ENCODE measurements at places on chromosomes 5 and 9.
A peak's percentile ranks its signal among the peaks of the same experiment; 100 is the strongest.

DNA sequence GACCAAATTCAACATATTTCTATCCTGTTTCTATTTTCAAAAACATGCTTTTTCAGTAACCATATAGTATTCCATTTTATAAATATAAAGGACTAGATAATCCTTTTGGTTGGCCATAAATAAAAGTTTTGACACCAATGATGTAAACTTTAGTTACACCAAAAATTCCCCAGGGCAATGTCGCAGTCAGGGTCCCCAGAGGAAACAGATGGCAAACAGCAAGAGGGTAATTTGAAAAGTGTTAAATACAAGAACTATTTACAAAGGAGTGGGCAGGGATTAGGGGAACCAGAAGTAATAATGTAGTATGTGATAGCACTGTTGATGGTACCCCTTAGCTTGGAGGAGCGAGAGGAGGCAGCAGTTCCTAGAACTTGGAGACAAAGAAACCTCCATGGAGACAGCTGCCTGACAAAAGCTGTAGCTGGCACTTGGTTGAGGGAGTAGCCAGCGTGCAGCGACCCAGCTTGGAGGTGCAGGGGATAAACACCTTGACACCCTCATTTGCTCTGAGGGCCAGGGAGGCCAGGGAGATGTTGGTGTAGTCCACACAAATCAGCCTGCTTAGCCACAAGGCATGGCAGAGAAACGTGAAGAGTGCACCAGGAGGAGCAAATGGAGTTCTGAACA, 18.3 kb upstream of the MSANTD3 start:
- no peak for DNase-seq

DNA sequence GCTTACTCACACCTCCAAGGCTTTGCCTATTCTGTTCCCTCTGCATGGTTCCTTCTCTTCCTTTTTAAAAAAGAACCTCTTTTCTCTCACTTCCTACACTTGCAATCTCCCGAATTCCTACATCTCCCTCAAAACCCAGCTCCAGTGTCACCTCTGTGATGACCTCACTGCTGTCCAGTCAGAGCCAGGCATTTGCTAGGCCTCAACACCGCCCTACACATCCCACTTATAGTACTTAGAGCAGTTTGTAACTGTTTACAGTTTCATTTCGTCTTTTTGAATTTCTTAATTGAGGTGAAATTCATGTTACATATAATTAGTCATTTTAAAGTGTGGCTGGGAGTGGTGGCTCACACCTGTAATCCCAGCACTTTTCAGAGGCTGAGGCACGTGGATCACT, 30.8 kb downstream of the CD14 start:
- DNase-seq = no peak

DNA sequence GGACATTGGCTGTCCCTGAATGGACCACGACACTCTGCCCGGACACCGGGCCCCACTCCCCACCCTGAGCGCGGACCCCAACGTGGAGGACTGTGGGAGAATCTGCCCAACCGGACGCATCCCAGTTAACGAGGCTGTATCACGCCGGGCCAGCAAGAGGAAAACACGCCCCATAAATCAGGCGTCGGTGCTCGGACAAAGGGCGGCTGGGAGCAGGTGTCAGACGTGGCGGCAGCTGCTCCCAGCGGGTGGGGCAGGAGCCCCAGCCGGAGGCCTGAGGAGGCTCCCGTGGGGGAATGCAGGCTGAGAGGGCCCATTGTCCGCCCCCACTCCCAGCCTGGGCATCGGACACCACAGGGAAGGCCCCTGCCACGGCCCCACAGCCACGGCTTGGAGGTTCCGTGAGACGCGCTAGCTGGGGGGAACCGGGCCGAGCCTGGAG, 19.2 kb downstream of the NOTCH1 start:
- no peak for DNase-seq

DNA sequence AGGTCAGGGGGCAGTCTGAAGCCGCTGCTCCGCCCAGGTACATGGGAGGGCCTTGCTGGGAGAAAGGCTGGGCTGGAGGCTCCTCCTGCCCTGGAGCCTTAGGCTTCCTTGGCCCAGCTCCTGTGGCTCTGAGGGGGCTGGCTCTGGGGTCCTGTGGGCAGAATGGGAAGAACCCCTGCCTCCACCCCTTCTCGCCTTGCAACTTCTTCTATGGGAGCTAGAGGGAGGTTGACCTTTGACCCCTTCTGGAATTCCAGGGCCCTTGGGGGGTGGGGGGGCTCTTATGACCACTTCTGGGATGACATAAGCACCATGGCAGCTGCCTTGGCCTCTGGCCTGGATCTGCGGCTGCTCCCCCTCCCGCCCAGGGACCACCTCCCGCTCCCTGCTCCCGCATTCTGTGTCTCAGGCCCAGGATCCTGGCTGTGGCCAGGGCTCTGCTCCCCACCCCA, 32.2 kb downstream of the IER5L start:
- no peak for DNase-seq

- no peak for DNase-seq
These were observed 109.1 kb downstream of the DOCK2 start for GRCh38 chr5:169746147-169746694.

DNA sequence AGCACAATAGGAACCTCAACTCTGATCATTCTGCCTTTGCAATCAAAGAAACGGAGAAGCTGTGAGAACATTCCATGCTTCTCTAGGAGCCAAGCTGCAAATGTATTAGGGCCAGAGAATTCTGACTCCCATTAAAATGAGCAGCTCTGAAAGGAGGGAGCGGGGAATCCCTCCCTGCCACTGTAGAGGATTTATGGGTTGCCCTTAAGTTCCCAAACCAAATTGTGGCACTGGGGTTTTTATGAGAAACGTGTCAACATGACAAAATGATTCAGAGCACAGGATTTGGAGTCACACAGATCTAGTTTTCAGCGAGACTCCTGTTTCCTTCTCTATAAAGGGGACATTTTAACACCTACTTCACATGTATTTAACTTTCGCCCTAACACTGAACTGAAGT, 1.8 kb downstream of the IL6ST start:
- no peak for DNase-seq

DNA sequence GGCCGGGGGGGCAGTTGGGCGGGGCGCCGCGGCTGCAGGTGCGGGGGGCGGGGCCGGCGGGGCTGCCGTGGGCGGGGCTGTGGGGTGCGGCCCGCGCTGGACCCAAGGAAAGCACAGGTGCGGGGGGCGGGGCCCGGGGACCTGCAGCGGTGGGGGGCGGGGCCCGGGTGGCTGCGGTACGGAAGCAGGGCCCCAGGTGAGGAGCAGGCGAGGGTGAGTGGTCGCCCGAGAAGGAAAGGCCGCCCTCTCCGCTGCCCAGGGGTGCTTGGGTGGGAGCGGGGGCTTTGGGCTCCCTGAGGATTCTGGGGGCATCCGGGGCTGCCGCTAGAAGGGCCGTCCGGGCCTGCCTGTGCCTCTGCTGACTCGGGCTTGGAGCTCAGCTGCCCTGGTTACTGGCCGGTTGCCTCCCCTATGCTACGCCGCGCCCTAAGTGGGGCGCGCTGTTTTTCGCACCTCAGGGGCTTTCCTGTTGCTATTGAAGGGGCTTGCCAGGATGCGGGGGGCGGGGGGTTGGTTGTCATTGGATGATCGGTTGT, 767 bp downstream of the RALGPS1 start:
- peak; percentile 7 for DNase-seq

- DNase-seq = no peak
These were observed 24.5 kb downstream of the TICAM2 start for GRCh38 chr5:115577741-115578140.

GRCh38 chr5:95948631-95949030, 13.0 kb downstream of the ELL2 start:
- DNase-seq = no peak

GRCh38 chr9:111866976-111867375, 29.6 kb upstream of the UGCG start:
- no peak for DNase-seq

DNA sequence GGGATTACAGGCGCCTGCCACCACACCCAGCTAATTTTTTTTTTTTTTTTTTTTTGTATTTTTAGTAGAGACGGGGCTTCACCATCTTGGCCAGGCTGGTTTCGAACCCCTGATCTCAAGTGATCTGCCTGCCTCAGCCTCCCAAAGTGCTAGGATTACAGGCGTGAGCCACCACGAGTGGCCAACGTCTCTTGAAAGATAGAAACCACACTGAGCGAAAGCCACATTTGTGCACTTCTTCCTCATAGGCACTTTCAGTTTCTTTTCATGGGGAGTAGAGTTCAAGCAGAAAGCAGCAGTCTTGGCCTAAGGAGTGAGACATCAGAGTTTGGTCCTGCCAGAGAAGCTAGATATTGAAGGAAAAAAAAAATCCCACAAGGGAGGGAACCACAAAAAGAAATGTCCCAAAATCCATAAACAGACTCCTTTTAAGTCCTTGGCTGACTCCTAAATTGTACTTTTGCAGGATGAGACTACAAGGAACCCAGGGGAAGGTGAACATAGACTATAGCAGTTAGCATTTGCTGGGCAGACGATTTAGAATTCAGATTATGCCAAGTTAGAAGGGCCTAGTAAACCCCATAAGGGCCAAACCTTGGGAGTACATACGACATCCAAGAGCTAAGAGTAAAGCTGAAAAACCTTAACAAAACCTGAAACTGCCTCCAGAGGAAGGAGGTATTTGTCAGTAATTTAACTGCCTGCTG, 43.9 kb upstream of the GLIPR2 start:
- DNase-seq = no peak

DNA sequence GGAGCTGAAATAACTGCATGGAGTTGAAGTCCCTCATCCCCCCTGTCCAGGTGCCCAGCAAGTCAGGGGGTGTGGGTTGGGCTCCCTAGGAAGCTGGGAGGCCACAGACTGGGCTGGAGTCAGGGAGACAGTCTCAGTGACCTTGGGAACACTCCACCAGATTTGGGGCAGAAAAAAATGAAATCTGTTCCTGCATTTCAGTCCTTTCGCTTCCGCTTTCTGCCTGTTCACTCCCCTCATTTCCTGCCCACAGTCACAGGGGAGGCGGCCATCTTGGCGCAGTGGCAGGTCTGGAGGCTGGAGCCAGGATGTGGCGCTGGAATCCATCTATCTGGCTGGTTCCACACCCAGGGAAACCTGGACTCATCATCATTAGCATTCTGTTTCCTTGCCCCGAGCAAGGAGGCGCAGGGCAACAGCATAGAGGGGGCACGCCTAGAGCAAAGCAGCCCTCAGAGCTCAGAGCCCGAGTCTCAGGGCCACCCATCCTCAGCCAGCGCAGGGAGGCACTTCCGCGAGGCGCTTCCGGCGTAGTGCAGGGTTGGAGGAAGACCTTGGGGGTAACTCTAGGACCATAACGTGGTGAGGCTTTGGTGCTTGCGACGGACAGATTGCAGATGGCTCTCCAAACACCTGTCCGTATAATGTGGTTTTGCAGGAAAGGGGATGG, 86.2 kb upstream of the HSPA9 start:
- DNase-seq = no peak

DNA sequence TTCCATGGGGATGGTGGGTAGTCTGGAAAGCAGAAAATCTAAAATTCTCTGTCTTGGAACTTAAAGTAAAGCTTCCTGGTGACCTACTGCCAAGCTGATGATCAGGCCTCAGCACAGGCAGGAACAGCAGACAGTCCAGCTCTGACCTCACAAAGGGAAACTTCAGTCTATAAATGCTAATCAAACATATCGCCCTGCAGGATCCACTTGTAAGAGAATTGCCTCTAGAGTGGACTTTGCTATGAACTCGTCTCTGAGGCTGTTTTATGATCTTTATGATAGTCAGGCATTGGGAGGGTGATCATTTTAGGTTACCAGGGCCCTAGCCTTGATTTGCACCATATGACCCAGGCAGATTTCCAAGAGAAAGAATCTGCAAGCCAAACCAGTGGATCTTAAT, 67.6 kb upstream of the SELENOP start:
- no peak for DNase-seq

- DNase-seq = no peak
These were observed 134.1 kb upstream of the ZNF462 start for GRCh38 chr9:106728860-106729259.
